ENCODE measurements at places on chromosomes 11 and 22. TPM values are rescaled to one million over a fixed set of nuclear protein-coding genes. Genes with fewer than 3 reads are reported as not detected.

Gene BTG4
- not detected for total RNA-seq

Gene CNIH2
- not detected for total RNA-seq

Gene CCDC15
- 0.25 TPM for total RNA-seq

Gene UBE2L6
- total RNA-seq = 19.0 TPM

Gene GNB1L
- total RNA-seq = 2.9 TPM

Gene TSGA10IP
- not detected for total RNA-seq

Gene OR2AG1
- total RNA-seq = not detected

Gene COMMD9
- total RNA-seq = 58.0 TPM

GRCh38 chr11:34805937-34806336 is 110.2 kb downstream of the APIP start:
- no peak for DNase-seq

DNA sequence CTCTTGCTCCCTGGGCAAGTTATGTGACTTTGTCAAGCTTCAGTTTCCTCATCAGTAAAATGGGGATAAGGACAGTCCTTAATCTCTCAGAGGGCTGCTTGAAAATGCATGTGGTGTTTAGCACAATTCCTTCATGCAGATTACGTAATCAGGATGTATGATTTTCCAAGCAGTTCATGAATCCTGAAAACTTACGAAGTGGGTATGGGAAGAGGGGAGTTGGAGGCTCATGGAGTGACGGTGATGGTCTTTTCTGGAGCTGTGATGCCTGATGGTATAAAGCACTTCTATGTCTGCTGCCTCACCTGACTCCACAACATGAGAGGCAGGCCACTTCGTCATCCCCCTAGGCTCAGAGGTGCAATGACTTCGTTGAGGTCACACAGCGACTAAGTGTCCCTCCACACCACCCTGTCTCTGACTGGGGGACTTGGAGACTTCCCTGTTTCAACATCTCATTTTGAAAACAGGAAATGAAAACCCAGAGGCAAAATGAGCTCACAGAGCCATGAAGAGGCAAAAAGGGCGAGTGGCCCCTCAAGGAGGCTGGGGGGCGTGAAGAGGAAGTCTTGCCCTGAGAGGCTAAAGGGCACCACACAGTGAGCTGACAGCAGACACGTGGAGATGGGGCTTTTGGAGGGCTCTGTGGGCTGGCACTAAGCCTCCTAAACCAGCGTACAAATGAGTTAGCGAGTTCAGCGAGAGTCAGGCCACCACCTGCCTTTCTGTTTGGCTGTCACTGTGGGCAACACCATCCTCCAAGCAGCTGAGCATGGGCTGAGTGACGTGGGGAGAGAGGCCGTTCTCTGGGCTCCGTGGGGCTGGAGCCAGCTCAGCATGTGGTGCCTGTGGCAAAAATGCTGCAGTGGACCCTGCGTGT is 10.1 kb downstream of the MCM5 start:
- no peak for DNase-seq

- DNase-seq = no peak
Observed at GRCh38 chr11:6402561-6402981, 12.3 kb downstream of the SMPD1 start.

GRCh38 chr22:36873614-36874308 is 13.0 kb downstream of the NCF4 start:
- DNase-seq = no peak

GRCh38 chr11:30424844-30425243 is 101.9 kb downstream of the ARL14EP start:
- DNase-seq = no peak

DNA sequence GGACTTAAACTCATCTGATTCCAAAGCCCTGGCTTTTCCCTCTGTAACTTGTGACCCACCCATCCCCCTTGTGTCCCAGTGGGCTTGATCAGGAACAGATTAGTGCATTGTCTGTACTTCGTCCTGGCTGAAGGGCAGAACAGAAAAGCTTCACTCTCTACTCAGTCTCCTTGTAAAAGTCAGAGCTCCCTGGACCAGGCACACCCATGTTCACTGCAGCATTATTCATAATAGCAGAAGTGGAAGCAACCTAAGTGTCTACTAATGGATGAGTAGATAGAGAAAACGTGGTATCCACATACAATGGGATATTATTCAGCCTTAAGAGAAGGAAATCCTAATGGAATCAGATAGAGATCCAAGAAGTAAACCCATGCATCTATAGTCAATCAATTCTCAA is 20.7 kb downstream of the DRD2 start:
- no peak for DNase-seq

GRCh38 chr22:35215993-35216392 is 41.3 kb upstream of the HMGXB4 start:
- no peak for DNase-seq

GRCh38 chr22:43396321-43396933 is 15.4 kb upstream of the MPPED1 start:
- no peak for DNase-seq

DNA sequence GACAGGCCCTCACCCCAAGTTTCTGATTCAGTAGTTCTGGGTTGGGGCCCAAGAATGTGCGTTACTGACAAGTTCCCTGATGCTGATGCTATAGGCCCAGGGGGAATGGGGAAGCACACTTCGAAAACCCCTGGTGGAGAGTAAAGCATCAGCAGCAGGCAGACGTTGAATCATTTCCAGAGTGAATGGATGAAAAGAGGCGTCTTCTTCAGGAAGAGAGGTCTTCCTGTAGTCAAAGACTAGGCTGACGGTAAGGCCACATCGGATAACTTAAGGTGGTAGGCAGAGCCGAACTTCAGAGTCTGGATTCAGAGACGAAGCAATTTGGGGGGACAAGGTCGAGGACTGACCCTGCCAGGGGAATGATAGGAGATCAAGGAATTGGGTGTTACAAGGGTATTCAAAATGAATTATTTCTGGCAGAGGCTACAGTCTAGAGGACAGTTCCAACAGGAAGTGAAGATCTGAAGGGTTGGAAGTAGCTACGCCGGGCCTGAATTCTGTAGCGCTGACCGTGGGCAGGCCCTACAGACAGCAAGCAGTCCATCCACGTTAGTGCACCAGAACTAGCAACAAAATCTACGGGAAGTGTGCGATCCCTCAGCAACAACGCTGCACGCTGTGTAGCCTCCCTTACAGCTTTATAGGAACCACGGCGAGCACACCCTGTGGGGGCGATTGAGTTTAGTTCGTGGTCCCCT is 862 bp upstream of the CENATAC start:
- no peak for DNase-seq

GRCh38 chr11:76684516-76684915 is 14.0 kb upstream of the LRRC32 start:
- no peak for DNase-seq

DNA sequence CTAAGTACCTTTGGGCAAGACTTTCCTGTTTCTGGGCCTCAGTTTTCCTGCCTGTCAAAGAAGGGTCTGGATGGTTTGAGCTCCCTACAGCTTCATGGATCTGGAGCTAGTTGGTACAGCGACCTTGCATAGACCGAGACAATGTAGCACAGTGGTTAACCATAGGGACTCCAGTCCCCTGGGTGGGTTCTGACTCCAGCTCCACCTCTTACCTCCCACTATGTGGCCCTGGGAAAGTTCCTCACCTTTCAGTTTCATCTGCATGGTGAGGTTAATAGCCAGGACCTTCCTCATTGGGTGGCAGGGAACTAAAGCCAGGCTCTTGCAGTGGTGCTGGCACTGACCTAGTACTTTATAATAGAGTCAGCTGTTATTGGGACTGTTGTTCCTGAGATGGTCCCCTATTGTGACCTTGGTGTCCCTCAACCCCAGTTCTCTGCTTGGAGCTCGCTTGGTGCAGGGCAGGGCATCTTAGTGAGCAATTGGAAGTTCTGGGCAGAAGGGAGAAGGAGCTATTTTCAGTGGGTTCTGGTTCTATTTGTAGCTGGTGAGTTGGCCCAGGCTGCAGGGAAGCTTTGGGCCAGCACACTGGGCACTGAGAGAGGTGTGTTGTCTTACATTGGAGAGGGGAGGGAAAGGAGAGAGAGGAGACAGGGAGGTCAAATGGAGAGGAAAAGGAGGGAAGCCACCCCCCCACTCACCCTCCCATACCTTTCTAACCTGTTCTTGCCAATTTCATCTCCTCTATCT is 10.7 kb upstream of the MTMR3 start:
- DNase-seq = no peak

DNA sequence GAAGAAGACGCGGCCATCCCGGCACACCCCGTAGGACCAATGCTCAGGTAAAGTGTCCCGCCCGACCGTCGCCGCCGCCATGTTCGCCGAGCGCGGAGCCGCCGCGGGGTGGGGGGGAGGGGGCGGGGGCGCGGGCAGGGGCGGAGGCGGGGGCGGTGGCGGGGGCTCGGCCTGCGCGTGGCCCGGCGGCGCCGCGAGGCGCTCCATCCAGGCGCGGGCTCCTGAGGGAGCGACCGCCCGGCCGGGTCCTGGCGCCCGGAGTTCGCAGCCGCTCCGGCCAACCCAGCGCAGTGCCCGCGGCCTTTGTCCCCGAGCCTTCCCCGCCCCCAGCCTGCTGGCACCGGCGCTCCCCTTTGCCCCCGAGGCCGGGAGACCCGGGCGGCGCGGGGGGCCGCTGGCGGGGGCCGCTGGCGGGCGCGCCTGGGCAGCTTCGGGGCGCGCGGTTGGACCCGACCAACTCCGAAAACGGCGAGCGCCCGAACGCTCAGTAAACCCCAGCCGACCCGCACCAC is at the start of gene PLEKHA7:
PLEKHA7 (minus strand) TSS at position 94 of the 512 bp plus-strand sequence; CDS start at position 81, 13 bp downstream.
- no peak for DNase-seq

DNA sequence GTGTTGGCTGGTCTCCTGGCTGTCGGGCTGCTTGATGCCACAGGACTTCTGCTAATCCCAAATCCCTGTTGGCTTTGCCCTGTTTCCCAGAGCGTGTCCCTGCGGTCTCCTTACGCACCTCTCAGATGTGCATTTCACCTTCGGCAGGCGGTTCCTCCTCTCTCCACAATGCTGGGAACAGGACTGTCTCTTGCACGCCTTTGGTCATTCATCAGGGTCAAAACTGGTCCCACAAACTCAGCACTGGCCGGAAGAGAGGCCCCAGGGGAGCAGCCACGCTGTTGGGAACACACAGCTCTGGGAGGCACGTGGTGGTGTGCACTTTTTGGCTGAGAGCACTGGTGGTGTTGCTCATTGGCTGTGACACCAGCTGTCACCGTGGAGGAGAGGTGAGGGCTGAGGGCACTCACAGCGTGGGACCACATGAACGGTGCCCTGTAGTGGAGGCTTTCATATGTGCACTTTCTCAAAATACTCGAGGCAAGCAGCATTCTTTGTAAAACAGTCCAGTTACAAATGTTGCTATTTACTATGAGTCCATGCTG is 15.3 kb upstream of the TRMU start:
- DNase-seq = no peak

GRCh38 chr22:49880281-49880680 is 26.6 kb downstream of the ZBED4 start:
- DNase-seq = no peak

DNA sequence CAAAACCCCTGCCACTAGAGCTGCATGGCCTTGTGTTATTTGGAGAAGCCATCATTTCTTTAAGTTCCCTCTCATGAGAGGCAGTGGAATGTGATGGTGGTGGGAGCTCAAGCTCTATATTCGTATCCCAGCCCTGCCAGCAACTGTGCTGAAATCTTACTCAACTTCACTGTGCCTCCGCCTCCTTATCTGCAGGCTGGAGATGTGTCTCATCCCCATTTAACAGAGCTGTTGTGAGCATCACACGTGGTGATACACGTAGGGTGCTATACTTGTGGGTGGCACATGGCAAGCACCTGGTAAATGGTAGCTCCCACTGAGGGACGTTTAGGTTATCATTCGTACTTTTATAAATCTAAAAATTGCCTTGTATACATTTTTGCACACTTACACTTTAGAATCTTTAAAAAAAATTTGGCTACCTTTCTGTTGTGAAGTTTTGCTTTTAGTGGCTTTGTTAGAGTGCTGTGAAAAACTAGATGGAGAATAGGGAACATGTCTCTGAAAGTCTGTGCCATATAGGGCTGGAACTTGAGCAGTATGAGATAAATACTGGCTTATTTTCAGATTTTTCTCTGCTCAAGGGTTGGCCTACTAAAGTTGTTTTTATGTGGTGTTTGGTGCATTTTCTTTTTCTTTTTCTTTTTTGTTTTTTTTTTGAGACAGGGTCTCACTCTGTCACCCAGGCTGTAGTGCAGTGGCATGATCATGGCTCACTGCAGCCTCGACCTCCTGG is 23.2 kb downstream of the TNRC6B start:
- DNase-seq = no peak

GRCh38 chr11:95570845-95571244 is 218.7 kb downstream of the FAM76B start:
- no peak for DNase-seq

DNA sequence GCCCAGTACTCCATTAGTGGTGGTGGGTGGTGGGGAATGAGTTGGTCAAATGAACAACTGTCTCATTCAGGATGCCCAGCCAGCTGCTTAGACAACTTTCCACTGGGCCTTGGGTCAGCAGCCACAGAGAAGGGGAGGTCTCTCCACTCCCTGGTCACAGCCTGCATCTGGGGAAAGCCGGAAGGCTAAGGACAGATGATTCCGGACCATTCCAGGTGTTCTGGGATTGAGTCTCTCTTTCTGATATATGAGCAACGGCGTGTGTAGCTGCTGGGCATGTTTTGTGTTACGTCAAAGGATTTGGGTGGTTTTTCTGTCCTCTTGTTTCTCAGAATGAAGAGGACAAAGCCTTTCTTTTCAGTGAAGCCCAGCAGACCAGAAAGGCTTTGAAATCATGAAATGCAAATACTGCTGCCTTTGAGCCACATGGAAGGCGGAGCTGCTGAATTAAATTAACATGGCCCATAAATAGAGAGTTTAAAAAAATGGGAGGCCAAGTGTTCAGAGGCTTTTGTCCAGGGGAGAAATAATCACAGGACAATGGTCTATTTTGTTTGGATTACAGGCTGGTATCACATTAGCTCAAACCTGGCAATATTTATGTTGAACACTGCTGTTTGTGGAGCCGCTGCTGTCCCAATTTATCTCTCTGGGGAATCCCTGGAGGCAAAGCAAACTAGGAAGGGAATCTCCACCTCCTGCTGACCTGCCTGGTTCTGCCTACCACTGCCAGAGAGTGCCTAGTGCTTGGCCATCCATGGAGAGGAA is 234.4 kb upstream of the E2F8 start:
- no peak for DNase-seq

GRCh38 chr11:45209891-45210699 is 63.7 kb downstream of the PRDM11 start:
- peak; percentile 94 for DNase-seq

DNA sequence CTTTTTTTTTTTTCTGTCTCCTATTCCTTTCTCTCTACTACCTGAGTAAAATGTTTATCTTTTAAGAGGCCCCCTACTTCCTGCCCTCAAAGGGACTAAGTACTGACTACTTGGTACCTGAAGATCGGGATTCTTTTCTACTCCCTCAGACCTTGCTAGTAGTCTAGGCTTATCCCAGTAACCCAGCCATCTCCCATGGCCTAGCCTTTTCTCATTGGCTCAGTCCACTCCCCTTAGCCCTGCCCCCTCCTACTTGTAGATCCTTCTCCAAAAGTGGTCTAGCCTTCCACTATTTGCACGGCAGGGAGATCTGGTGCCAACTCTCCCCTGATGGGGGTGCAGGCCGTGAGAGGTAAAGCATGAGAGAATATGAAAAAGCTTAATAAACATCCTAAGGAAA is 133.7 kb downstream of the RCN1 start:
- DNase-seq = no peak

GRCh38 chr11:121625777-121626506 is 173.2 kb upstream of the SORL1-AS1 start:
- peak; percentile 19 for DNase-seq

All from left ventricle myocardium inferior (tissue), 1 donor.